Left lung (tissue), 14 donors: ENCODE measurements at places on chromosomes 7 and 10. TPM values are rescaled to one million over a fixed set of nuclear protein-coding genes. Genes with fewer than 3 reads are reported as not detected.

AKR1B1 gene
- 79.1 TPM for total RNA-seq

DNA sequence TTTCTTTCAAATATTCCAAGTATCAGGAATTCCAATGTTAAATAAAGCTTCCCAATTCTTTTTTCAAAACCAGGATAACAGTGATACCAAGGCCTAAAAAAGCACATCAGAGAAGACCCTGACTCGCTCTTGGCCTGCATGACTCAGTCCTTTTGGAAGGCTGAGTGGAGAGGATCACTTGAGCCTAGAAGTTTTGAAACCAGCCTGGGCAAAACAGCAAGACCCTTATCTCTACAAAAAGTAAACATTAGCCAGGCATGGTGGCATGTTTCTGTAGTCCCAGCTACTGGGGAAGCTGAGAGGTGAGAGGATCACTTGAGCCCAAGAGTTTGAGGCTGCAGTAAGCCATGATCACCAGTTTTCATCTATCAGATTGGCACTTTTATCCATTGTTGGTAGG lies 18.7 kb downstream of the NFE2L3 start:
- H3K4me3 ChIP-seq, result no peak overlapping the region
- no peaks in the 10 kb centered on the region for H3K4me1 ChIP-seq
- peaks cover 6% of the 10 kb centered on the region for H3K36me3 ChIP-seq
- H3K27ac ChIP-seq, result no peak overlapping the region
- H3K27me3 ChIP-seq, result no peaks in the 10 kb centered on the region

GRCh38 chr7:84912993-84913635 lies 273.7 kb downstream of the SEMA3D start:
- H3K4me1 ChIP-seq, result no peaks in the 10 kb centered on the region
- no peak for DNase-seq
- H3K27me3 ChIP-seq, result no peaks in the 10 kb centered on the region
- no peak overlapping the region for H3K27ac ChIP-seq

LIPK gene
- total RNA-seq, result not detected

MYOF gene
- 295 TPM for total RNA-seq

GRCh38 chr10:128609460-128609859 lies 483.2 kb upstream of the MKI67 start:
- H3K4me1 ChIP-seq, result no peaks in the 10 kb centered on the region
- no peak overlapping the region for H3K4me3 ChIP-seq
- H3K27ac ChIP-seq, result no peak overlapping the region
- H3K27me3 ChIP-seq, result no peaks in the 10 kb centered on the region
- DNase-seq, result no peak

SPDYE2B gene
- total RNA-seq, result not detected
